T-helper 9 cell (primary cell): ENCODE measurements at places on chromosomes 1 and 21.
A peak's percentile ranks its signal among the peaks of the same experiment; 100 is the strongest.

DNA sequence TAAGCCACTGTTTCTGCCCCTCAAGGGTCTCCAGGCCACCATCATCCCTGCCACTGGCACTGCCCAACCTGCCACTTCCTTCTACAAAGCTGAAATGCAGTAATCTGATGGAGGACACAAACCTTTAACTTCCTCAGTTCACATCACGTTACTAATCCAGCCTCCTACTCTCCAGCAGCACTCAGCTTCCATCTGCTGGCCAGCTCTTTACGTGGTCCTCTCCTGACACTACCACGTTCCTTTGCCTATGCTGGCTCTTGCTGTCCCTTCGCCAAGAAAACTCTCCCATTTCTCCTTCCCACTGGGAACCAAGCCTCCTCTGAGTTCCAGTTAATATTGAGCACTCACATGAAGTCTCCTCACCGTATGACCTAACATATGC, 124.0 kb downstream of the EDEM3 start:
- no peak for DNase-seq

- no peak for DNase-seq
Observed at GRCh38 chr1:215530401-215530984, 36.6 kb upstream of the KCTD3 start.

GRCh38 chr1:10402729-10403274, 3.9 kb downstream of the PGD start:
- no peak for DNase-seq

GRCh38 chr1:228082918-228083870, 686 bp downstream of the ARF1 start:
- peak; percentile 36 for DNase-seq

DNA sequence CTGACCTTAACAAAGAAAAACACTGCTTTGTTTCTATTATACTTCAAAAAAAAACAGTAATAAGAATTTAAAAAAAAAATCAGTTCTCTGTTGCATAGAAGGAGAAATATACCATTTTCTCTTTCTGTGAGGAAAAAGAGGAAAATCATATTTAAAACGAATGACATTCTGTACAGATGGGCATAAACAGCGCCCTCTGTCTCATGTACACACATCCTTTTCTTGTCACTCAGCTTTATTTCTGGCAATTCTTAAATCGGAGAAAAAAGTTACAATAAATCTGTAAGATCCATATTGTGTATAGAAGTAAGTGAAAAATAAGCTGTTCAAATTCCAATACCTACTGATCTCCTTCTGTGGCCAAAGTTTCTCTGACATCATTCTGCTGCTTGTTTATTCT, 245.4 kb downstream of the SMYD3 start:
- DNase-seq, result no peak

GRCh38 chr21:33286600-33287456, 20.7 kb downstream of the IL10RB start:
- DNase-seq, result no peak

DNA sequence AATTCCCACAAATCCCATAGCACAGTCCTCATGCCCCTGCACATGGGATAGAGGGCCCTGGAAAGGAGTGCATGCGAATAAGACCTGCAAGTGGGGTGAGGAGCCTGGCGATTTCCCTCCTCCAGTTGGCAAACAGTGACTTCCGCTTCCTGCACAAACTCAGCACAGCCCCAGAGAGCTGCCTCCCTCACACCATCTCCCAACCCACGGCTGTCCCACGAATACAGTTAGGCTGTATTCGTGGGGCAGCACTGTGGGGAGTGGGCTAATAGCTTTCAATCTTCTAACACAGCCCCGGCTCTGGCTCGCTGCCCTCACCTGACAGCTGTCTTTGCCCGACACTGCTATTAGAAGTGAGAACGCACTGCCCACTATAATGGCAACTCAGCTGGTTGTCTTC, 28.2 kb upstream of the CNTN2 start:
- no peak for DNase-seq

DNA sequence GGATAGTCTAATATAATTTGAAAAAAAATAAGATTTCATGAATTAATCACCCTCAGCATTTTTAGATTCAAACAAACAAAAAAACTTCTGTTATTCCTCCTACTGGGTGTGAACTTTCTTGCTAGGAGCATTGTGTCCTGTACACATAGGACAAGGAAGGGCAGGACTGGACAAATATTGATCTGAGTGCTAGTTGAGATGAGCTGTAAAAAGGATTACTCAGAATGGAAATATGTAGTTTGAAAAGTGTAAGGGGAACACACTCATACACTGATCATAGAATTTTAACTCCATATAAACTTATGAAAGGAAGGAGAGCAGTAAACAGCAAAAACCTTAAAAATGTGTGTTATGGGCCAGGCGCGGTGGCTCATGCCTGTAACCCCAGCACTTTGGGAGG, 156.5 kb upstream of the ZNF648 start:
- no peak for DNase-seq

- no peak for DNase-seq
Observed at GRCh38 chr1:22888320-22889075, 84.2 kb downstream of the LACTBL1 start.

DNA sequence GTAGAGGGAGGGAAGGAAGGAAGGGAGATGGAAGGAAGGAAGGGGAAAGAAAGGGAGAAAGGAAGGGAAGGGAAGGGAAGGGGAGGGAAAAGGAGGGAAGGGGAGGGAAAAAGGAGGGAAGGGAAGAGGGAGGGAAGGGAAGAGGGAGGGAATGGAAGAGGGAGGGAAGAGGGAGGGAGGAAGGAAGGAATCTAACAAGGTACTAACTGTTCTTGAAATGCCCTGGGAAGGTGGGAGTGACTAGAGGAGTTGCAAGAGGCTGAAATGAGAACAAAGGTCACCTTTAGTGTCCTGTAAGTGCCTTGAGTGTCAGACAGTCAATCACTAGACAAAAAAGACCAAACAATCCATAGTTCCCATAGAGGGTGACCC, 2.3 kb upstream of the ATP2B4 start:
- DNase-seq, result no peak

- no peak for DNase-seq
Observed at GRCh38 chr1:245520611-245521010, 365.8 kb downstream of the KIF26B start.

GRCh38 chr1:26779098-26779668, 8.6 kb upstream of the PIGV start:
- DNase-seq, result no peak

- no peak for DNase-seq
Observed at GRCh38 chr1:115458426-115459114, 120.5 kb upstream of the NGF start.

DNA sequence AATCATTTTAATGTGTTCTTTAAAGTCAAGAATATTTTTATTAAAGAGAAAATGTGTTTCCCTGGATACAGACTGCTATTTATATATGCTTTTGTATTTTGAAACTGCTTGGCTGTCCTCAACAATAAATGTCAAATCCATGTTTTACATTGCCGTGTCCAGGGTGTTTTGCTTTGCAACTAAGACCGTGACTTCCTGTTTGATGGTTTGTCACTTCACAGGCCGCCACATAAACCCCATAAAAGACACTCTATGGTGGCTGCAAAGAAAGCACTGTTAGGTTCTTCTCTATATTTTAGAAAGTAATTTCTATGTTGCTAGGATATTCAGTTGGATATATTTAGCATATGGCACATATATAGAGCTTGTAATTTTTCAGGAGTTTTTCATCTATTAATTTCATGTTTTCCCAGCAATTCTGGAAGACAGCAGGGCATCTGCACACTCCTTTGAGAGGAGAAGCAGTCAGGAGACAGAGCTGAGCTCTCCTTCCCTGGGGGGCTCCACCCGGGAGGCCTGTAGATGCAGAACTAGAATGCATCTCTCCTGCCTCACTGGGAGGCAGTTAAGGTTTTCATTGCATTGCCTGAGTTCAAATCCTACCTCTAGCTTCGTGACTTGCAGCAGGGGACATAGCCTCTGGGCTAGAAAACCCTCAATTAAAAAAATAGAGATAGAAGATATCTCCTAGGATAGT, 33.1 kb downstream of the PRDM2 start:
- DNase-seq, result peak; percentile 20
